ENCODE measurements at places on chromosomes 2 and 18. TPM values are rescaled to one million over a fixed set of nuclear protein-coding genes. Genes with fewer than 3 reads are reported as not detected.

Gene DPP4
- polyA plus RNA-seq = 0.20 TPM

Gene ARHGEF33
- not detected for polyA plus RNA-seq

Gene C2orf78
- polyA plus RNA-seq = not detected

Gene WIPF1
- 40.9 TPM for polyA plus RNA-seq

Gene C2orf80
- polyA plus RNA-seq = not detected

- no peaks in the 10 kb centered on the region for H3K27me3 ChIP-seq
- H3K27ac ChIP-seq = no peak overlapping the region
These were observed 372.6 kb downstream of the LRRTM4 start for GRCh38 chr2:77149565-77149964.

- no peaks in the 10 kb centered on the region for H3K36me3 ChIP-seq
- H3K4me1 ChIP-seq = no peaks in the 10 kb centered on the region
- no peak overlapping the region for H3K27ac ChIP-seq
- no peak for DNase-seq
- no peaks in the 10 kb centered on the region for H3K27me3 ChIP-seq
- no peak overlapping the region for H3K4me3 ChIP-seq
These were observed 3.4 kb downstream of the B4GALT6 start for GRCh38 chr18:31680831-31681568.

DNA sequence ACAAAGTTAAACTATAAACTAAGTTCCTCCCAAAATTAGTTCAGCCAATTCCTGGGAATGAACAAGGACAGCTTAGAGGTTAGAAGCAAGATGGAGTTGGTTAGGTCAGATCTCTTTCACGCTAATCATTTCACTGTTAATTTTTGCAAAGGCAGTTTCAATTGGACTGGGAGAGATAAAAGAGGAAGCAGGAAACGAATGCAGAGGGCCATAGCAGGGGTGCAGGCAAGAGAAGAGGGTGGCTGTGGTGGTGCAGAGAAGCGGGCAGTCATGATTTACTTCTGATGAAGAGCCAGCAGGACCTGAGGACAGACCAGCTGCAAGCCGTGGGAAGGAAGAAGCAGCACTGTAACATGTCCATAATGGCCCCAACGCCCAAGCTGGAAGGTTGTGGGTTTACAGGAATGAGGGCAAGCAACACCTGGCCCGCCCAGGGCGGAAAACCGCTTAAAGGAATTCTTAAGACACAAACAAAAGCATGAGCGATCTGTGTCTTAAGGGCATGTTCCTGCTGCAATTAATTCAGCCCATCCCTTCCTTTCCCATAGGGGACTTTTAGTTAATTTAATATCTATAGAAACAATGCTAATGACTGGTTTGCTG, 4.1 kb upstream of the RMP24 start:
- H3K27me3 ChIP-seq = no peaks in the 10 kb centered on the region
- H3K27ac ChIP-seq = no peak overlapping the region
- H3K4me3 ChIP-seq = no peak overlapping the region

DNA sequence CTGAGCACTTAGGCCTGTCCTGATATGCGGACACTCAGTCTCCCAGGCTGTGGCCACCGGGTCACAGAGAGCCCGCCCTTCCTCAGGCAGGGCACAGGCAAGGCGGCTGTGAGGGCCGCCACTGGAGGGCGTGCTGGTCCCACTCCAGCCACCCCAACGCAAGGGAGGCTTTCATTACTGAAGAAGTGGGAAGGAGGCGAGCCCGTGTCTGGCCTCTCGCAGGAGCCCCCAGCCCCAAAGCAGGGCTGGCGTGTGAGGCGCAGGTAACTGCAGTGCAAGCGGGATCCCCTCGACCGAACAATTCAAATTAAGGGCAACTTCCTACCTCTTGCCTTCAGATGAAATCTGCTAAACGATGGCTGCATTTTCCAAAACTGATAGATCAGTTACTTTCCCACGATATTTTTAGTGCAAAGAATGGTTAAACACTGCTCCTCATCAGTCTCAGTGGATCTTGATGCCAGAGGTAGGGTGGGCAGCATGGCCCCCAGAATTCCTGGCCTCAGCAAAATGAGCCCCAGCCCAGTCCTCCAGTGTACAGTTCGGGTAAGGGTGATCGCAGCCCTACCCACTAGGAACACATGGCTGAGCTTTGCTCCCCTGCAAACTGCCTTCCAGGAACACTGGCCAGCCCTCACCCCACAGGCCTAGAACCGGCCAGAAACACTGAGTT, 97.2 kb downstream of the SEPTIN10 start:
- no peaks in the 10 kb centered on the region for H3K4me1 ChIP-seq
- H3K27me3 ChIP-seq = no peaks in the 10 kb centered on the region
- no peak overlapping the region for H3K4me3 ChIP-seq
- DNase-seq = no peak
- no peaks in the 10 kb centered on the region for H3K36me3 ChIP-seq

DNA sequence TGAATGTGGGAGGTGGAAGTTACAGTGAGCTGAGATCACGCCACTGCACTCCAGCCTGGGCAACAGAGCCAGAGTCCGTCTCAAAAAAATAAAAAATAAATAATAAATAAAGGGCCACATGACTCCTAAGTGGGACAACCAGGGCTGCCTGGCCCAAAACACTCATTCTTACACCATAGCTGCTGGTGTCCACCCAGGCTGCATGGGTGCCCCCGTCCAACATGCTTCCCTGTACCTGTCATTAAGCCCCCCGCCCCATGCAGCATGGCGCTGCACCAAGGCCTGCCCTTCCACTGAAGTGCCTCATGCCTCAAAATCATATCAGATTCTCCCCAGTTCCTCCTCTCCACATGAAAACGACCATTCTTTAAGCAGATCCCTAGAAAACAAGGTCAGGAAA, 10.8 kb downstream of the GALM start:
- H3K27ac ChIP-seq = no peak overlapping the region
- no peaks in the 10 kb centered on the region for H3K27me3 ChIP-seq
- DNase-seq = no peak
- H3K36me3 ChIP-seq = peaks cover 4% of the 10 kb centered on the region
- H3K4me3 ChIP-seq = no peak overlapping the region

DNA sequence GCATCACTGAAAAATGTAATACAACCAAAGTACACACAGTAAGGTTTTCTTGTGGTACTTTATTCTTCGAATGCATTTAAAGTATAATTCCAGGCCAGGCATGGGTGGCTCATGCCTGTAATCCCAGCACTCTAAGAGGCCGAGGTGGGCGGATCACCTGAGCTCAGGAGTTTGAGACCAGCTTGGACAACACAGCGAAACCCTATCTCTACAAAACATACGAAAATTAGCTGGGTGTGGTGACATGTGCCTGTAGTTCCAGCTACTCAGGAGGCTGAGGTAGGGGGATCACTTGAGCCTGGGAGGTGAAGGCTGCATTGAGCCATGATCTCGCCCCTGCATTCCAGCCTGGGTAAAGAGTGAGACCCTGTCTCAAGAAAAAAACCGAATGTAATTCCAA, 3.9 kb upstream of the TTC39C start:
- no peak overlapping the region for H3K27ac ChIP-seq
- H3K36me3 ChIP-seq = no peaks in the 10 kb centered on the region
- no peaks in the 10 kb centered on the region for H3K4me1 ChIP-seq
- H3K4me3 ChIP-seq = no peak overlapping the region
- H3K27me3 ChIP-seq = no peaks in the 10 kb centered on the region
- DNase-seq = no peak

GRCh38 chr18:60292186-60292585, 80.4 kb downstream of the MC4R start:
- H3K4me1 ChIP-seq = no peaks in the 10 kb centered on the region
- H3K4me3 ChIP-seq = no peak overlapping the region
- H3K27ac ChIP-seq = no peak overlapping the region

GRCh38 chr18:46337271-46337670, 233.1 kb downstream of the HAUS1 start:
- no peaks in the 10 kb centered on the region for H3K36me3 ChIP-seq
- no peak for DNase-seq
- no peaks in the 10 kb centered on the region for H3K27me3 ChIP-seq
- no peak overlapping the region for H3K27ac ChIP-seq
- no peak overlapping the region for H3K4me3 ChIP-seq

- no peak overlapping the region for H3K4me3 ChIP-seq
- no peak for DNase-seq
- no peak overlapping the region for H3K27ac ChIP-seq
- no peaks in the 10 kb centered on the region for H3K27me3 ChIP-seq
- peaks cover 2% of the 10 kb centered on the region for H3K4me1 ChIP-seq
These were observed 24.3 kb downstream of the FHOD3 start for GRCh38 chr18:36321658-36322407.

DNA sequence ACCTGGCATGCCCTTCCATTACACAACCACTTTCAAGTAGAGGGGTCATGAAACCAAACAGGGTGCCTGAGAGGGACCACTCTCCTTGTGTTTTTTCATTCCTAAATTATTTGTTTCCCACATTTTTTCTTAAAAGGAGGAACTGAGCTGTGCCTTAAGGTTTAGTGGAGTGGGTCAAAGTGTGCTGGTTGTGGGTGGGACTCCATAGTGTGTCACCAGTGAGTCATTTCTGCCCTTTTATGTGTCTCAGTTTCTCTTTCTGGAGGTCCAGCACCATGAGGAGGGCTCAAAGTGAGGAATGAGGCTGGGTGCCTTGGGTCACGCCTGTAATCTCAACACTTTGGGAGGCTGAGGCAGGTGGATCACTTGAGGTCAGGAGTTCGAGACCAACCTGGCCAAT, 37.8 kb downstream of the COMMD1 start:
- no peaks in the 10 kb centered on the region for H3K27me3 ChIP-seq
- no peak overlapping the region for H3K4me3 ChIP-seq
- H3K36me3 ChIP-seq = no peaks in the 10 kb centered on the region
- H3K27ac ChIP-seq = no peak overlapping the region
- no peaks in the 10 kb centered on the region for H3K4me1 ChIP-seq

- H3K27ac ChIP-seq = no peak overlapping the region
- no peaks in the 10 kb centered on the region for H3K27me3 ChIP-seq
- peaks cover 3% of the 10 kb centered on the region for H3K4me1 ChIP-seq
- H3K4me3 ChIP-seq = peak overlapping the region; percentile 50
These were observed 1.4 kb downstream of the CCDC142 start for GRCh38 chr2:74481431-74481830.

GRCh38 chr2:38720613-38721241, 30.4 kb downstream of the SRSF7 start:
- peak; percentile 76 for DNase-seq
- no peaks in the 10 kb centered on the region for H3K36me3 ChIP-seq
- no peaks in the 10 kb centered on the region for H3K4me1 ChIP-seq
- no peak overlapping the region for H3K4me3 ChIP-seq

DNA sequence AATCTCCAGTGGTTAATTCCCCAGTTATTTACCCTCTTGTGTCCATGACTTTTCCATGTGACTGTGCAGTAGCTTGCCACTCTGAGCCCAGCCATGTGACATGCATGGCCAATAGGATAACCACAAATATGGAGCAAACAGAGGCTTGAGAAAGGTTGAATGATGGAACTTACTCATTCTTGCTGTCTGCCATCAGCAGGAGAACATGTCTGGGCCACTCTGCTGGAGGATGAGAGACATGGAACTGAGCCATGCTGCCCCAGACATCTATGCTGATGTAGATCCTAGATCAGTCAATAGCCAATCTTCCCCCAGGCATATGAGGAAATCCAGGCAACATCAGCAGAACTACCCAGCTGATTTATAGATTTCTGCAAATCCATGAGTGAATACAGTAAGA, 992.3 kb upstream of the FANCL start:
- H3K27me3 ChIP-seq = peaks cover 2% of the 10 kb centered on the region
- H3K4me3 ChIP-seq = no peak overlapping the region
- DNase-seq = no peak
- H3K36me3 ChIP-seq = no peaks in the 10 kb centered on the region
- no peak overlapping the region for H3K27ac ChIP-seq

- no peaks in the 10 kb centered on the region for H3K27me3 ChIP-seq
- no peak for DNase-seq
- no peak overlapping the region for H3K27ac ChIP-seq
- no peaks in the 10 kb centered on the region for H3K4me1 ChIP-seq
- no peak overlapping the region for H3K4me3 ChIP-seq
These were observed 167.3 kb downstream of the NYAP2 start for GRCh38 chr2:225566798-225567197.

DNA sequence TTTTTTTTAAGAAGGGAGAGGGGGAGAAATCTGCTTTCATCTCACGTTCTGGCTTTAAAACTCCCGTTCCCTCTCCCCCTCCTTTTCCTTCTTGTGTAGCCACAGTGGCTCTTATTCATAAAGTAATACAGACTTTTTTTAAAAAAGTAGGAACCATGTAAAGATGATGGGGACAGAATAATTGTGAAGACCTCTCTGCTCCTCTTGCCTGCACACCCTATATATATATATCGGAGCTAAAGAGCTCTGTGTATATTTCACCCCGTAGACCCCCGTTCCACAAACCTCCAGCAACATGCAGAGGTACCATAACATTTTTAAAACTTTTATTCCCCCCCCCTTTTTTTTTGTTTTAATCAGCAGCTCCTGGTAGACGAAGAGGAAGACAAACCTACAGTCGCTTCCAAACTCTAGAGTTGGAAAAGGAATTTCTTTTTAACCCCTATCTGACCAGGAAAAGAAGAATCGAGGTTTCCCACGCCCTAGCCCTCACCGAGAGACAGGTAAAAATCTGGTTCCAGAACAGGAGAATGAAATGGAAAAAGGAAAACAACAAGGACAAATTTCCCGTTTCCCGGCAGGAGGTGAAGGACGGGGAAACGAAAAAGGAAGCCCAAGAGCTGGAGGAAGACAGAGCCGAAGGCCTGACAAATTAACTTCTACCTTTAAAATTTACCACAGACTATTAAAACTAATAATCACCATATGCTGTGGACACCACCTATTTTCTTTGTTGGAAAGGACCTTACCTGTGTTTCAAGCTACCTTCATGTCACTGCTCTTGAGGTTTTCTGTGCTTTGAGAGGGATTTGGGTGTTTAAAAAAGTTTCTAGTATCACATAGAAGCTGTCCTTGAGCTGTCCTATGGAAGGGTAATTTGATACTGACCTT, 1.7 kb downstream of the HOXD8 start:
- H3K27me3 ChIP-seq = no peaks in the 10 kb centered on the region
- no peak overlapping the region for H3K4me3 ChIP-seq
- H3K36me3 ChIP-seq = no peaks in the 10 kb centered on the region
- no peak overlapping the region for H3K27ac ChIP-seq
- H3K4me1 ChIP-seq = no peaks in the 10 kb centered on the region
- DNase-seq = no peak

GRCh38 chr2:59449274-59449673, 1104.2 kb downstream of the BCL11A start:
- H3K4me1 ChIP-seq = no peaks in the 10 kb centered on the region
- no peak for DNase-seq
- H3K4me3 ChIP-seq = no peak overlapping the region
- no peaks in the 10 kb centered on the region for H3K36me3 ChIP-seq

- H3K27ac ChIP-seq = no peak overlapping the region
- no peak overlapping the region for H3K4me3 ChIP-seq
- no peak for DNase-seq
- no peaks in the 10 kb centered on the region for H3K4me1 ChIP-seq
- no peaks in the 10 kb centered on the region for H3K36me3 ChIP-seq
- no peaks in the 10 kb centered on the region for H3K27me3 ChIP-seq
These were observed 2.1 kb upstream of the CXCR1 start for GRCh38 chr2:218168635-218169462.

GRCh38 chr2:1374287-1374686, 39.0 kb upstream of the TPO start:
- no peak for DNase-seq
- no peaks in the 10 kb centered on the region for H3K36me3 ChIP-seq
- no peaks in the 10 kb centered on the region for H3K4me1 ChIP-seq
- H3K27ac ChIP-seq = no peak overlapping the region
- H3K27me3 ChIP-seq = peaks cover 2% of the 10 kb centered on the region

- H3K27me3 ChIP-seq = no peaks in the 10 kb centered on the region
- no peak overlapping the region for H3K27ac ChIP-seq
- H3K4me1 ChIP-seq = peaks cover 16% of the 10 kb centered on the region
- DNase-seq = no peak
These were observed 80.3 kb upstream of the SESTD1 start for GRCh38 chr2:179344970-179345369.
